ENCODE measurements at places on chromosomes 1 and 21. TPM values are rescaled to one million over a fixed set of nuclear protein-coding genes. Genes with fewer than 3 reads are reported as not detected.

Gene VSIG8
- not detected for total RNA-seq

Gene SRGAP2C
- 17.8 TPM for total RNA-seq

Gene NHLH1
- total RNA-seq: 0.11 TPM

Gene USH2A
- 0.03 TPM for total RNA-seq

Gene SDHB
- total RNA-seq: 187 TPM

Gene PDE9A
- 9.6 TPM for total RNA-seq

Gene GBP4
- not detected for total RNA-seq

Gene OR2T11
- not detected for total RNA-seq

Gene CYP4A11
- total RNA-seq: not detected

Gene MYBPH
- not detected for total RNA-seq

Gene TMPRSS15
- total RNA-seq: 35.2 TPM

Gene OR10Z1
- total RNA-seq: not detected

Gene PROX1
- 0.38 TPM for total RNA-seq

Gene CCDC18
- 6.8 TPM for total RNA-seq
